ENCODE measurements at places on chromosomes 2 and 18.

DNA sequence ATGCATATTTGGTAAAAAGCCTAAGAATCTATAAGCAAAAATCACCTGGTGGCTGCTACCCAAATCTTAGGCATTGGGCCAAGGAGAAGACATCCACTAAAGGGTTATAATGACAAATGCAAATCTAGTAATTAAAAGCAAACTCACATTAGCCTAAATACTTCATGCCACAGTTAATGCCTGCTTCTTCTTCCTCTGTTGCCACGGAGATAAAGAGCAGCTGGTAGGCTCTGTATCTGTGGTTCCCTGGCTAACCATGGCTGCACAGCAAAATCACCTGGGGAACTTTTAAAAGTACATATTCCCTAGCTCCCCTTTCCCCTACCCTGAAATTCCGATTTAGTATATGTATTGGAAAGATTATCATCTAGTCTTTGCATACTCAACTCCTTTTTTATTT is 114.3 kb downstream of the LNPK start:
- no peak for DNase-seq

DNA sequence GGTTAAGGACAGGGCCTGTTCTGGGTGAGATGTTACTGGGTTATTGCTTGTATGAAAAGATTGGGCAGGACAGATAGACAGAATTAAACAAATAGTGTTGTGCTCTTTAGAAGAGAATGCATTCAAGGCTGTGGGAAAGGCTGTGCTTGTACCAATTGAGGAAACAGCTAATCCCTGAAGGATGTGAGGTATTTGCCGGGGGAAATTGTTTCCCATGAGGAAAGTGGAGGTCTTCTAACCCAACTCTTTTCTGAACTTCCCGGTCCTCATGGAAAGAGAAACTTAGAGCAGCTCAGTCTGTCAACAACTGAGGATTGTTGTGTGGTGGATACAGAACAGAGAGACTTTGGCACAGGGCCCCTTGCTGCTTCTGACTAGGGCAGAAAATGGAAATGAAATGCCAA is 9.5 kb downstream of the SLC1A4 start:
- DNase-seq, result peak; percentile 81

- no peak for DNase-seq
These were observed 17.7 kb downstream of the SPTBN1 start for GRCh38 chr2:54473851-54474250.

GRCh38 chr2:240427729-240428128 is 7.7 kb upstream of the GPC1 start:
- no peak for DNase-seq

DNA sequence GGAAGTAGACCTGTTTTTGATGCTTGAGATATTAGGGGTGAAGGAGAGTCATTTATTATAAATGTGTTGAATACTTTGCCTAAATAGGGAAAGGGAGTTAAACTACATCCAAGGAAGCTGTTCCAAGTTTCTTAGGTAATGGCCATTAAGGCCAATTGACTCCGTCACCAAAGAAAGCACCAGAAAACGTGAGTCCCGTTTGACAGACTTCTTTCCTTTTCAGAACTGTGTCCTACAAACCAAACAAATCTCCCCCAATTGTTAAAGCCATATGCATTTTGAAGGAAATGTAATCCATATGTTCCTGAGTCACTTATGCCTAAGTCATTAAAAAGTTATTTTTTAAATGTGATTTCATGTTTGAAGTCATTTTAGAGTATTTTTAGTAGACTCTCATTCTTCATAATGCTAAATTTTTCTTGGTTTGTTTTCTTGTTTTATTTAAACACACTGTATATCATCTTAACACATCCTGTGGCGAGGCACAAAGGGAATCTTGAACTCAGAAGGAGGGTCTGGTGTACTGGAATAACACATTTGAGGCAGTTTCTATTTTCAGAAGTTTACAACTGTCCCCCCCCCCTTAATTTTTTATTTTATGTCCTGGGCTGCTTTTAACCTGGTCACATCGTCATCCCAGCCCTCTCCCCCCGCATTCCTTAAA is 133.7 kb downstream of the RHBDD1 start:
- no peak for DNase-seq

Data from dermis microvascular lymphatic vessel endothelial cell (primary cell).